ENCODE measurements at places on chromosomes 16 and 17.

- no peak for DNase-seq
- no peaks in the 10 kb centered on the region for H3K27me3 ChIP-seq
- no peak overlapping the region for H3K4me3 ChIP-seq
- H3K27ac ChIP-seq, result peak overlapping the region; percentile 61
Measured at GRCh38 chr17:81566461-81567126, 14.4 kb upstream of the FAAP100 start.

- peak overlapping the region; percentile 74 for H3K4me3 ChIP-seq
- H3K27me3 ChIP-seq, result peaks cover 70% of the 10 kb centered on the region
- H3K4me1 ChIP-seq, result peaks cover 11% of the 10 kb centered on the region
- H3K36me3 ChIP-seq, result no peaks in the 10 kb centered on the region
- H3K27ac ChIP-seq, result no peak overlapping the region
Measured at GRCh38 chr17:35345926-35346771, 27.3 kb downstream of the SLFN11 start.

GRCh38 chr17:41865596-41865893 is 322 bp upstream of the KLHL11 start:
- peaks cover 20% of the 10 kb centered on the region for H3K4me1 ChIP-seq
- H3K4me3 ChIP-seq, result no peak overlapping the region
- no peak for DNase-seq

- H3K36me3 ChIP-seq, result peaks cover 4% of the 10 kb centered on the region
- no peak for DNase-seq
- peaks cover 64% of the 10 kb centered on the region for H3K27me3 ChIP-seq
- H3K27ac ChIP-seq, result no peak overlapping the region
- H3K4me1 ChIP-seq, result peaks cover 65% of the 10 kb centered on the region
Measured at GRCh38 chr17:38702916-38703741, 1.9 kb upstream of the MLLT6 start.

GRCh38 chr16:57893559-57894389 is 77.2 kb downstream of the CNGB1 start:
- no peak for DNase-seq
- no peak overlapping the region for H3K4me3 ChIP-seq
- H3K27me3 ChIP-seq, result peaks cover 23% of the 10 kb centered on the region

- no peak overlapping the region for H3K4me3 ChIP-seq
- peaks cover 14% of the 10 kb centered on the region for H3K4me1 ChIP-seq
- H3K36me3 ChIP-seq, result no peaks in the 10 kb centered on the region
- H3K27ac ChIP-seq, result no peak overlapping the region
- DNase-seq, result no peak
Measured at GRCh38 chr16:56994311-56994710, 5.0 kb downstream of the NLRC5 start.

DNA sequence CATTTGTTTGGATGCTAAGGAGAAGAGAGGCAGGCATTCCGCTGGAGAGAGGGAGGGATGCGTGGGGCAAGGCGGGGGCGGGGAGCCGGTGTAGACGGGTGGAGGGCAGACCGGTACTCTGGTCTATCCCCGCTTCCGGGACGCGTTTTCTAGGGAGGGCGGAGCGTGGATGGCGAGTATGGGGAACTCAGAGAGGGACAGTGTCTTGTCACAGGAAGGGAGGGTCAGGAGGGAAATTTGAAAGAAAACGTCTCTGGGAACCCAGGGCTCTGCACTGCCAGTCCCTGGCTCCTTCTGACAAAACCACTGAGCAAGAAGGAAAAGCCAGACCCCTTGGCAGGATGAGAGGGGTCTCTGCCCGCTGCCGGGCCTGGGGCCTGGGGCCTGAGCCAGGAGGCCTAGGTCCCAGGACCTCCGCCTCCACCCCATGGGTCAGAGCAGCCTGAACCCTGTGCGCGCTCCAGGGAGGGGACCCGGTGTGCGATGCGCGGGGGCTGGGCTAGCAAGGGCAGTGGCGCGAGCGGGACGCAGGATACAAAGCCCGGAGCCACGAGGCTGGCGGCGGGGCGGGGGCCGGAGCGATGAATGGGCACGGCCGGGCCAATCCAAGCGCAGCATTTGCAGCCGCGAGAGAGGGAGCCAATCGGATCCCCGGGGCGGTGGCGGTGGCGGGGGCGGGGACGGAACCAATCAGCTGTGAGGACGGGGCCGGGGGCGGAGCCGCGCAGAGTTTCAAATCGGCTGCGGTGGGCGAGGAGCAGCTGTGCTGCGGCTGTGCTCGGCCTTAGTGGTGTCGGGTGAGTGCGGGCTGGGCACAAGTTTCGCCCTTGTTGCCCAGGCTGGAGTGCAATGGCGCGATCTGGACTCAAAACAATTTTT is at the start of gene PIMREG:
Gene PIMREG (plus strand): TSS at position 764 of the 879 bp plus-strand sequence. CDS start 656 bp downstream, outside the sequence.
- H3K4me3 ChIP-seq, result peak within 1 kb of the TSS; percentile 96
- DNase-seq, result peak; percentile 98
- H3K27me3 ChIP-seq, result peaks cover 17% of the 10 kb centered on the region

DNA sequence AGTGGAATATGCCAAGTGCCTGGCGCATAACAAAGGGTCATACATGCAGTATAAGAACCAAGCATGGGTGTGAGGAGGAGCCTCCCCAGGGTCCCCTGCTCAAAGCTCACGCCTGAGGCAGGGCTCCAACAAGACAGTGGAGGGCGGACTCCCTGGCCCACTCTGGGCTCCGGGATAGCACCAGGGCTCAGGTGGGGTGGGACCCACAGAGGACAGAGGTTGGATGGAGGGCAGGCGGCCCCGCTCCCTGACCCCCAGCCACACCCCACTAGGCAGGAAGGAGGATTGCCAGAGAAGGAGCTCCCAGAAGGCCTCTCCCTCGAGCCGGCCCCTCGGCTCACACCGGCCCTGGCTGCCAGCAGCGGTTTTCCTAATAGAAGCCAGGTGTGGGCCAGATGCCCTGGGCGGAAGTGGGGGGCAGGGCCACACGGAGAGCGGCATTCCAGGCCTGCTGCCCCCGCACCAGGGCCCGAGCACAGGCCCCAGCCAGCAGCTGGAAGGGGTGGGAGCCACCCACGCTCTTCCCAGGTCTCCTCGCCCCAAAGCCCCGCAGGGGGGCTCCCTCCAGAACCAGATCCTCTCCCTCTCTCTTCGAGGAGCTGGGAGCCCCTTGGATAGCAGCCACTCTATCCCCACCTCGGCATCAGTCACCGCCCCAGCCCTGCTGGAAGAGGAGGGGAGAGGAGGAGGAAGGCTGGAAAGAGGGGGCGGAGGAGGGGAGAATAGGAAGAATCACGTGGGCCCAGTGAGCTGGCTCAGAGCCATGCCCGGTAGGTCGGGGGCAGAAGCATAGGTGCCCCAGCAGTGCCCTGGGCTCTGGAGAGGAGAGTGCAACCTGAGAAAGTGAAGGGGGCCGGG is 21.0 kb downstream of the VASN start:
- H3K4me3 ChIP-seq, result no peak overlapping the region
- H3K36me3 ChIP-seq, result no peaks in the 10 kb centered on the region
- H3K27ac ChIP-seq, result peak overlapping the region; percentile 85
- peak; percentile 64 for DNase-seq
- H3K4me1 ChIP-seq, result peaks cover 66% of the 10 kb centered on the region
- peaks cover 4% of the 10 kb centered on the region for H3K27me3 ChIP-seq

DNA sequence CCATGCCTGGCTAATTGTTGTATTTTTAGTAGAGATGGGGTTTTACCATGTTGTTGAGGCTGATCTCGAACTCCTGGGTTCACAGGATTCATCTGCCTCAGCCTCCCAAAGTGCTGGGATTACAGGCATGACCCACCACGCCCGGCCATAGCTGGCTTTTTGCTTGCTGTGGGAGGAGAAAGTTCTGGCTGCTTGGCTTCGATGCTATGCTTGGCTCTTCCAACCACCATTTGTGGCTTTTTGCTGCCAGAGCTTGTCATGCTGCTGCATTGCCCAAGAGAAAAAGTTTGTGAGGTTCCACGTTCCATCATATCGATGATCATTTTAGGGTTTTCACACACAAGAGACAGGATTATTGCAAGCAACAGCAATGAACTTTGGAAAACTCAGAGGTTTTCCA is 16.2 kb downstream of the BMERB1 start:
- H3K27ac ChIP-seq, result no peak overlapping the region
- peaks cover 4% of the 10 kb centered on the region for H3K4me1 ChIP-seq
- H3K27me3 ChIP-seq, result peaks cover 5% of the 10 kb centered on the region
- peaks cover 13% of the 10 kb centered on the region for H3K36me3 ChIP-seq
- no peak for DNase-seq

GRCh38 chr17:61073799-61074513 is 325.7 kb upstream of the TBX2 start:
- H3K4me1 ChIP-seq, result no peaks in the 10 kb centered on the region
- H3K27me3 ChIP-seq, result no peaks in the 10 kb centered on the region
- peaks cover 17% of the 10 kb centered on the region for H3K36me3 ChIP-seq
- no peak overlapping the region for H3K4me3 ChIP-seq
- H3K27ac ChIP-seq, result no peak overlapping the region

GRCh38 chr17:48258331-48258730 is 150.8 kb downstream of the SNX11 start:
- H3K27me3 ChIP-seq, result no peaks in the 10 kb centered on the region
- no peaks in the 10 kb centered on the region for H3K36me3 ChIP-seq
- H3K27ac ChIP-seq, result peak overlapping the region; percentile 33
- H3K4me3 ChIP-seq, result no peak overlapping the region
- H3K4me1 ChIP-seq, result peaks cover 95% of the 10 kb centered on the region
- no peak for DNase-seq

Data from nephron progenitor cell (in vitro differentiated cells).